Uterus (tissue), 4 donors: ENCODE measurements at places on chromosomes 6 and 20.

DNA sequence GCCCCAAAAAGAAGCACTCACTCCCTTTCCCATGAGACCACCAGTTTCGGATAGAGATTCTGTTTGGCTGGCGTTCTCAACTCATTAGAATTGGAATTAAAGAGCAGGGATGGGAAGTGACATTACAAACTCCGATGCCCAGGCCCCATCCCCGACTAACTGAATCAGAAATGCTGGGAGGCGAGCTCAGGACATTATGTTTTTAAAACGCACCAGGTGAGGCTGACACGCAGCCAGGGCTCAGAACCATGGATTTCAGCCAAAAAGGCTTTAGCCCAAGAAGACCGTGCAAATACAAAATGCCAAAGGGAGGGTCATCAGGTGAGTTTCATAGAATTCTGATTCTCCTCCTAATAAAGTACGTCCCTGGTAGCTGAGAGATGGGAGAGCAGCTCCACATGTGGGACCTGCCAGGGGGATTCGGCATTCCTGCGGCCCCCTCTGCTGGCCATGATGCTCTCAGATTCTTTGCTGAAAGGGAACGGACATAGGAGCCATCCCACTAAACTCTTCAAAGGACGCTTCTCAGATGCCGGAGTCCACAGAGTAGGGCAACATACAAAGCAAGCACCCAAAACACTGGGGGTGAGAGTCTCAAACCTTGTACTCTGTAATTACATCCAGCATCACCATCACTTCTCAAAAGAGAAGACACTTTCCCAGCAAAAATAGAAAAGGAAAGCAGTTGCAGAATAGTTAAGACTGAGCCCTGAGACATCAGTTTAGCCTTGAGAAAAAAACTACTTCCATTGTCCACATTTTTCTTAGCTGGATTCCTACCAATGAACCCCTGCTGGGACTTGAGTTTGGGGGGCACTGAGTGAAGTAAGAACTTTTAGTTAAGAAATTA lies 205.2 kb downstream of the BMP7 start:
- no peak overlapping the region for H3K4me3 ChIP-seq
- no peaks in the 10 kb centered on the region for H3K36me3 ChIP-seq
- no peaks in the 10 kb centered on the region for H3K27me3 ChIP-seq
- no peak overlapping the region for H3K27ac ChIP-seq
- no peaks in the 10 kb centered on the region for H3K4me1 ChIP-seq
- peak; percentile 72 for DNase-seq

DNA sequence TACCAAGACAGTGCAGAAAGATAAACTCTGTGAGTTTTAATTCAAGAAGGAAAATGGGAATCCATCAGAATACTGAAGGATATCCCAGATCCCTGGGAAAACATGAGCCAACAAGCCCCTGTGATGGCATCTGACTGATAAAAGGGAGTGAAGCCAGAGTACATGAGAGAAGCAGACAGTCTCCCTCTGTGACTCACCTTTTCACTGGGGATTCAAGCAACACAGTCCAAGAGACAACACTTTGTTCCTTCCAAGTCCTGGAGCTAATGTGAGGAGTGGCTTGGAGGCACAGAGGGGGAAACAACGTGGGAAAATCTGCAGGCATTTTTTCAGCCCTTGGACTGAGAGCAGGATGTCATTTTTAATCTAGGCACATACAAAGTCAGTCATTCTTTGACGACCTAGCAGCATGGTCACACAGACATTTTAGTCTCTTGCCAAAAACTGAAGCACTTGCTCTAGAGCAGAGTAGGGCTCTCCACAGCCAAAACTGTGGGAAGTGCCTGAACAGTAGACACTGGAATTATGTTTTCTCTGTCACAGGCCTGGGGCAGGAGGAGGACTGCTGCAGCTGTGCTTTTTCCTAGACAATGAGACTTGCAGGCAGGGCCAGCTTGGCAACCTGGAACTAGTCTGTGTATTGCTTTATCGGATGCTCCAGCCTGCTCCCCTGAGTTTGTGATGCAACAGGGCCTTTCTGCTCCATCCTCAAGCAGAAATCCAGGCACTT lies 465.0 kb upstream of the GJE1 start:
- H3K4me1 ChIP-seq, result no peaks in the 10 kb centered on the region
- no peaks in the 10 kb centered on the region for H3K27me3 ChIP-seq
- H3K36me3 ChIP-seq, result no peaks in the 10 kb centered on the region

DNA sequence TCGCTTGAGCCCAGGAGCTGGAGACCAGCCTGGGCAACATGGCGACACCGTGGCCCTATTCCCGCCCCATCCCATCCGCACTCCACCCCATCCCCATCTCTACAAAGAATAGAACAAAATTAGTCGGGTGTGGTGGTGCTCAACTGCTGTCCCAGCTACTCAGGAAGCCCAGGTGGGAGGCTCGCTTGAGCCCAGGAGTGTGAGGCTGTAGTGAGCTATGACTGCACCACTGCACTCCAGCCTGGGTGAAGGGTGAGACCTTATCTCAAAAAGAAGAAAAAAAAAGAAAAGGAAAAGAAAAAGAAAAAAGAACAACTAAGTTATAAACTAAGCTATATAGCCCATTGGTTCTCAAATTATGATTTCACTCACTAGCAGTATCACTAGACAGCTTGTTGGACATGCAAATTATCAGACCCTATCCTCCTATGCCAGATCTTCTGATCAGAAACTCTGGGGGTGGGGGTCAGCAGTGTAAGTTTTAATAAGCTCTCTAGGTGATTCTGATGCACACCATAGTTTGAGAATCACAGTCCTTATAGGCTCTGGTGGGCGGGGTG lies 491 bp upstream of the ITCH start:
- H3K27me3 ChIP-seq, result no peaks in the 10 kb centered on the region
- peaks cover 14% of the 10 kb centered on the region for H3K4me1 ChIP-seq
- no peak for DNase-seq

- H3K4me1 ChIP-seq, result no peaks in the 10 kb centered on the region
- H3K36me3 ChIP-seq, result no peaks in the 10 kb centered on the region
- DNase-seq, result no peak
- H3K27ac ChIP-seq, result no peak overlapping the region
- no peak overlapping the region for H3K4me3 ChIP-seq
These were observed 51.9 kb downstream of the ERMARD start for GRCh38 chr6:169803271-169803811.

DNA sequence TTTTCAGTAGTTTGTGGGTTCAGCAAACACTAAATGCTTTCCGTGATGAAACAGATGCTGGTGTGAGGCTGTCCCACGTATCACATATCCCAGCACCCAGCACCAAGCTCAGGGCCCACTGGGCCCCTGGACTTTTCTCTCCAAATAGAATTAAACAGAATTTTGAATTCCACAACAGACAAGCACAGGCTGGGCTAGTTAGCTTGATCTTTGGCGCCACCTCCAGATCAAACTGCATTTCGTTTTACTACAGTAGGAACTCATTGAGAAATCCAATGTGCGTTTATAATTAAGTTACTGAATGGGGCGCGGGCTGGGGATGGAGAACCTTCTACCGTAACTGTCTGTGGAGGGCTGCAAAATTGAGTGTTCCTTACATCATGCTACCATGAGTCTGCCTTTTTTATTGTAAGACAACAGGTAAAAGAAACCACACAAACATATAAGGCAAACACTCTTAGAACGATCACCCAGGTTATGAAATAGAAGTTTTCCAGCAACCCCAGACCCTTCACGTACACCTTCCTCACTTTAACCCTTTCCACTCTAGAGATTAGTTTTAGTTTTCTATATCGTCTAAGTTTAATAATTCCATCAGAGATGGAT lies 107.8 kb downstream of the ZFP64 start:
- H3K4me1 ChIP-seq, result no peaks in the 10 kb centered on the region
- no peak overlapping the region for H3K4me3 ChIP-seq
- DNase-seq, result peak; percentile 55

DNA sequence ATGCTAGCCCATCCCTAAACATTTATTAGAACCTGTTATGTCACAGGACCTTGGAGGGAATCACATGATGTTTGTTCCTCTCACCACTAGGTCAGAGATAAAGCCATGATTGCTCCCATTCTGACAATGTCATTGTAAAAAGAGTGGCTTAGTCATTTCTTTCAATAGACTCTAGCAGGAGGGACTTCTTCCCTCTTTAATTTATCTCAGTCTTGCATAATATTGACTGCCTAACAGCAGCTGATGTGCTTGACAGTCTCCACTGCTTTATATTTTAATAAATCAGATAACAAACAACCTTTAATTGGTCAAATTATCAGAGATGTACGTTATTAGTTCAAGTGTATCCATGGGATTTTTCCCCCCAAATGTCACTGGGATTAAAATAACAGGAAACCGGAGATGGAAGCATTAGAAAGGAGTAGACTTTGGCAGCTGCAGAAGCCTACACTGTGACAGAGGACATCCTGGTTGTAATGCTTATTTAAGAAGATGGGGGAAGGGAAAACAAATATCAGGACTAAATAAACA lies 39.6 kb downstream of the LAMA4 start:
- no peak overlapping the region for H3K4me3 ChIP-seq
- H3K27ac ChIP-seq, result no peak overlapping the region
- DNase-seq, result no peak
- peaks cover 7% of the 10 kb centered on the region for H3K4me1 ChIP-seq
- H3K27me3 ChIP-seq, result no peaks in the 10 kb centered on the region
